ENCODE measurements at places on chromosomes 6 and 20. TPM values are rescaled to one million over a fixed set of nuclear protein-coding genes. Genes with fewer than 3 reads are reported as not detected.
A peak's percentile ranks its signal among the peaks of the same experiment; 100 is the strongest.

SLC2A4RG gene
- total RNA-seq: 39.8 TPM

COX7A2 gene
- 301 TPM for total RNA-seq

SDCBP2 gene
- total RNA-seq: 1.1 TPM

GTSF1L gene
- not detected for total RNA-seq

KIAA1755 gene
- not detected for total RNA-seq

PRICKLE4 gene
- total RNA-seq: 0.39 TPM

MAS1 gene
- total RNA-seq: not detected

DNA sequence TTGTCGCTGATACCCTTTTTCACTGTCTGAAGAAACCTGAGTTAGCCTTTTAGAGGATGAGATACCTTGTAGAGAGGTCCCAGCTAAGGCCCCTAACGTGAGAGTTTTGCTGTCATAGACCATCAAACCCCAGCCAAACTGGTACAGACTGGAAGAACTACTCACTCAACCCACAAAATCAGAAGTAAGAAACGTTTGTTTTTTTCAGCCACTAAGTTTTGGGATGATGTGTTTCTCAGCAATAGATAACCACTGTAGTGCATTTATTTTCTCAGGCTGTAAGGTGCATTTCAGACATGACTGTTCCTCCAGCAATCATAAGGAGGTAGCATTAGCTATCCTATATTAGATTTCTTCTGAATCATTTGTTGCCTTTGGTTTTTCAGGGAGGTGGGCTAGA is 407.3 kb upstream of the FLRT3 start:
- DNase-seq: no peak

GRCh38 chr6:7258231-7258763 is 54.7 kb downstream of the SSR1 start:
- no peak for DNase-seq

DNA sequence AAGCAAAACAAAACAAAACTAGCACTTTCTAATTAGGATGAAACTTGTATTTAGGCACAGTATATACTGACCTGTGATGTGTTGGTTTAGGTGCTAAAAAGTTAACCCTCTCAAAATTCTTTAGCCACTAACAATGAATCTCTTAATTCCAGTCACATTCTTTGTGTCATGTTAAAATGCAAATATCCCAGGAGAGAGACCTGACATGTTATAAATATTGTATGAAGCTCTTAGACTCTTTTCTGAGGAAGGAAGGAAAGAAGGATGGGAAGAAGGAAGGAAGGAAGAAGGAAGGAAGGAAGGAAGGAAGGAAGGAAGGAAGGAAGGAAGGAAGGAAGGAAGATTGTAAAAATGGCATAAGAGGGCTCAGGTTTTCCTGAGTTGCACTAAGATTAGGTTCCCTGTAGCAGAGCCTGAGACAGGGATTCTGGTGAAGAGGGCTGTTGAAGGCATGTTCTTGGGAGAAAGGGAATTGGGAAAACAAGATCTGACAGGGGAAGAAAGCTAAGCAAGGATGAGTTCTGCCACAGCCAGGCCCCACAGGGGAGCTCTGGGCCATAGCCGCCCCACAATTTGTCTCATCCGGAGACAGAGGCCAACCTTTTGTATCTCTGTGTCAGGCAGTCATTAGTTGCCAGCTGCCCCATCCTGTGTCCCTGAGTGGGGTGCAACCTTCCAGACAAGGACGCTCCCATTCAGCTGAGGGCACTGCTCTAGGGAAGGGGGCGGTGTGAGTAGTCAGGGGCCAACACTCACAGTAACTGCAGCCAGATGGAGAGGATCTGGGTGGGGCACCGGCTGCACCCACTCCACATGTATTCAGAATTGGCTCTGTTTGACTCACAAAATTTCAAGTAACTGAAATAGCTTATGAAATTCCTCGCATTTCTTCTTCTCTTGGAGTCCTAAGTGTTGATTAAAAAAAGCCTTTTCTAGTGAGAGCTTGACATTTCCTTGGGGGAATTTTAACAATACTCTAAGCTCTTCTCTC is 189.3 kb upstream of the ARG1 start:
- no peak for DNase-seq

- DNase-seq: no peak
Measured at GRCh38 chr20:32481311-32482142, 103.6 kb downstream of the NOL4L start.

DNA sequence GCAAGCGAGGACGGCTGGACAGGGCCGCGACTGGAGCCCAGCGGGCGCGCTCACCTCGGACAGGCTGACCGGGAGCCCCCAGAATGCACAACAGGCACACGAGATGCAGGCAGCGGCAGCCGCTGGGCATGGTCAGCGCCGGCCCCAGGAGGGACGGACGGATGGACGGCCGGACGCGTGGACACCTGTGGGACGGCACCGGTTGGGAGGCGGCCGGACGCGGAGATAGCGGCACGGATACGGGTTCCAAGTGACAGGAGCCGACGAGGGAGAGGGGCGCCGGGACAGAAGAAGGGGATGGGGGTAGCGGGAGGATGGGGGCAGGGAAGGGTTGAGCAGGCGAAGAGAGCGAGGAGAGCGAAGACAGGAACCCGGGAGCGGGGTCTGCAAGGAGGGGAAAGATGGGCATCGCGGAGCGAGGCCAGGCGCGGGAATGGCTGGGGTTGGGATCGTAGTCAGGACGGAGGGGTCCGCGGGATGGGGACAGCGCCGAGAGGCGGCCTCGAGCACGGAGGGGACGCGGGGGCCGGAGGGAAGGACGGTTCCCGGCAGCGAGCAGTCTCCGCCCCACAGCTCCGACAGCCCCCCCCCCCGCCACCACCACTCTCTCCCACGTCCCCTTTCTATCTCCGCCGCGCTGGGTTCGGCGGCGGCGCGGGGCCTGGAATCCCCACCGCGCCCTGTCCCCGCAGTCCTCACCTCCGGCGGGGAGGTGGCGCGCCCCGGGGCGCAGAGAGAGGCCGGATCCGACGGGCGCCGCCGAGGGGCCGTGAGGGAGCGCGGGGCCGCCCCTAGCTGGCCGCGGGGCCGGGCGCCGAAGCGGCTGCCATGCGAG is 435 bp downstream of the DLK2 start:
- peak; percentile 72 for DNase-seq

DNA sequence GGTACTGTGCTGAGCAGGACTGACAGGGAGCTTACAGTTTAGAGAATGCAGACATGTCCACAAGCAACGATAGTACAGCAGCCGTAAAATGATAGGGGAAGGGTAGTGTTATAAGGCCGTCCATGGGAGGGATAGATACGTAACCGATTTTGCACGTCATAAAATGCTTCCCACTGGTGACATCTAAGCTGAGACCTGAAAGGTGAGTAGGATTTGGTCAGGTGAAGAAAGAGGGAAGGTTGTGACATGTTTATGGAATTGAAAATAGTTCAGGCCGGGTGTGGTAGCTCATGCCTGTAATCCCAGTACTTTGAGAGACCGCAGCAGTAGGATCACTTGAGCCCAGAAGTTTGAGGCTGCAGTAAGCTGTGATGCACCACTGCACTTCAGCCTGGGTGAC is 25.6 kb downstream of the SNX9 start:
- no peak for DNase-seq

- no peak for DNase-seq
Measured at GRCh38 chr6:109853426-109853825, 124.7 kb upstream of the GPR6 start.

- peak; percentile 60 for DNase-seq
Measured at GRCh38 chr6:143823548-143823947, 19.6 kb upstream of the LTV1 start.

DNA sequence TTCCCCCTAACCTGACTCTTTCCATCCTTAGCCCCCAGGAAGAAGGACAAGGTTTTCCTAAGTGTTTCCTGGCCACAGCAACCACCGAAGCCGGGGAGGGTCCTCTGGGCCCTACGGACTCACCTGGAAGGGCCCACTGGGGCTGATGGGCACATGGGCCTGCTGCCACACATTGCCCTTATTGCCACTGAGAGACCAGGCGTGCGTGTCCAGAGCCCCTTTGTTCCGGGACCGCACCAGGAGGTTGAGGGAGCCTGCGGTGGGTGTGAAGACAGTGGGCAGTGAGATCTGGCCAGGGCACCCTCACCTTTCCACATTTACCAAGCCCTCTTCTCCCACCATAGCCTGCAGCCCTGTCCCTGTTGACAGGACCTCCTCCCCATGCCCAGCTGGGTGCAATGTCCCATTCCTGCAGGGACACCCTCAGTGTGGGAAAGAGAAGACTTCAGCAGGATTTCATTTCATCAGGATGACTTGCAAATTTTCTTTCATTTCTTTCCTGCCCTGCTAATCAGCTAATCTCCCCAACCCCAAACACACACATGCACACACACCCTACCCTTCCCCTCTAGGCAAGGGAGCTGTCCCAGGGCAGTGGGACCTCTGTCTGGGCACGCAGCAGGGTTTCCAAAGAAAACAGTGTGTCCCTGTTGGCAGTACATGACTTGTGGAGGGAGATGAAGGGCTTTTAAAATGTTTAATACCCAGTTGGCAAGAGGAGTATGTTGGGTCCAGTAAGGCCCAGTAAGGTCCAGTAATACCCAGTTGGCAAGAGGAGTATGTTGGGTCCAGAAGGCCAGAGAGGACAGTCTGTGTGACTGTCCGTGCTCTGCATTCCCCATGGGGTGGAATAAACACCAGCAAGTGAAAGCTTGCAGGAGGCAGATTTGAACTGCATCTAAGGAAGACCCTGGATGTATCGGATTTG is 59.0 kb downstream of the MDGA1 start:
- DNase-seq: no peak
